ENCODE measurements at places on chromosomes 3 and 15.

- DNase-seq = no peak
Measured at GRCh38 chr3:8538913-8539312, 37.3 kb downstream of the LMCD1 start.

GRCh38 chr3:32392536-32393302 is 1.1 kb downstream of the CMTM7 start:
- DNase-seq = no peak

- no peak for DNase-seq
Measured at GRCh38 chr3:130851277-130851676, 42.6 kb upstream of the ATP2C1 start.

- no peak for DNase-seq
Measured at GRCh38 chr3:38119248-38119544, 17.7 kb downstream of the ACAA1 start.

GRCh38 chr15:55619783-55620182 is 31.6 kb upstream of the PYGO1 start:
- no peak for DNase-seq
